Thyroid gland (tissue), 4 donors: ENCODE measurements at places on chromosomes 1 and 21. TPM values are rescaled to one million over a fixed set of nuclear protein-coding genes. Genes with fewer than 3 reads are reported as not detected.

DNA sequence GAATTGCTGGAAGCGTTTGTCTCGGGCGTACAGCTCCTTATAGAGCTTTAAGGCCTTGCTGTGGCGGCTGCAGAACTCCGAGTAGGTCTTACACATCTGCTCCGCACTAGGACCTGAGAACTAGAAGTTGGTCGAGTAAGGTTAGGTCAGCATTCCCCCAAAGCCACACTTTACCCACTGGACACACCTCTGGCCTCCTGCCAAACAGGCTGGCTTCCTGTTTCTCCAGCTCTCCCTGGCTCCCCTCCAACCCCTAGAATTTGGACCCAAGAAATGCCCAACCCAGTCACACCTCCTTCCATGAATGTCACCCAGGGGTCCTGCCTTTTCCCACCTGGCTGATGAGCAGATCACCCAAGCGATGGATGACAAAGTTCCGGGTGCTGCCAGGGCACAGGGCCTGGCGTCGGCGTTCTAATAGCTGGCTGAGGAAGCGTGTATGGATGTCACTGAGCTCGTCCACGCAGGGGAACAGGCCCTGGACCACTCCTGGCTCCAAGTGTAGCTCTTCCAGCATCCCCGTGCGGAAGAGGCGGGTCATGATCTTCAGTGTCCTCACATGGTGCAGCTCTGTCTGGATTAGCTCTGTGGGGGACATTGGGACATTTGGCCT, 15.6 kb downstream of the ARHGEF2 start:
- peak; percentile 31 for DNase-seq

The SIK1 gene
- 0.54 TPM for total RNA-seq

GRCh38 chr21:43933199-43933598, 68.2 kb downstream of the AGPAT3 start:
- no peak for DNase-seq

The MYBPHL gene
- total RNA-seq, result not detected

The LYPD8 gene
- not detected for total RNA-seq
